Activated CD4-positive, alpha-beta T cell treated with anti-CD3 and anti-CD28 coated beads, Interleukin-10, Interleukin-2, amounts not matched to agents 100 ng/mL and 50 ng/mL, durations not matched to agents 16 hours and 8 hours (primary cell): ENCODE measurements at places on chromosomes 5 and 9.

GRCh38 chr5:154740957-154741356 is 14.2 kb upstream of the LARP1 start:
- DNase-seq: no peak

DNA sequence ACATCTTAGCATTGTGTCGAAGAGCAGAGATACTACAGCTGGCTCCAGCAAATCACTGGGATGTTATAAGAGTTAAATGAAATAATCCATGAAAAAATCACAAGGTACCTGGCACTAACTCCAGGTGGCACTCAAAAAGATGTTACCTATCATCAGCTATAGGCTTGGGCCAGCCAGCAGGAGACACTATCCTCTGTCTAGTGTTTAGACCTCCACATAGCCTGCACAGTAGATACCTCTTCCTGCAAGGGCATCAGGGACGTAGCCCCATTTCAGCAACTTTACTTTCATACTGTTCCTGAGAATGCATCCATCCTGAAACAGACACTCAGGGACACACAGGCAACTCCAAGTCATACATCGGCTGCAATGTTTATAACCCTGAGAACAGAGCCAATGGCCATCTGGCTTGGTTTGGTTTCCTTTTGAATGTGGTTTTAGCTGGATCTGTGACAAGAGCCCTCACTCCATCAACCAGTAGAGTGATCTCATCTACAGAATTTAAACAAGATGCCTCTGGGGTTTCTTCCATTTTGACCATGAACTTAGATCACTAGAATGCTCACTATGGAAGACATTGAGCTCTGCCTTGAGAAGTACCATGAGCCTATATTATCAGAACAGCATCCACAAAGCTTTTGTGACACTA is 69.9 kb downstream of the TLE1 start:
- DNase-seq: no peak

DNA sequence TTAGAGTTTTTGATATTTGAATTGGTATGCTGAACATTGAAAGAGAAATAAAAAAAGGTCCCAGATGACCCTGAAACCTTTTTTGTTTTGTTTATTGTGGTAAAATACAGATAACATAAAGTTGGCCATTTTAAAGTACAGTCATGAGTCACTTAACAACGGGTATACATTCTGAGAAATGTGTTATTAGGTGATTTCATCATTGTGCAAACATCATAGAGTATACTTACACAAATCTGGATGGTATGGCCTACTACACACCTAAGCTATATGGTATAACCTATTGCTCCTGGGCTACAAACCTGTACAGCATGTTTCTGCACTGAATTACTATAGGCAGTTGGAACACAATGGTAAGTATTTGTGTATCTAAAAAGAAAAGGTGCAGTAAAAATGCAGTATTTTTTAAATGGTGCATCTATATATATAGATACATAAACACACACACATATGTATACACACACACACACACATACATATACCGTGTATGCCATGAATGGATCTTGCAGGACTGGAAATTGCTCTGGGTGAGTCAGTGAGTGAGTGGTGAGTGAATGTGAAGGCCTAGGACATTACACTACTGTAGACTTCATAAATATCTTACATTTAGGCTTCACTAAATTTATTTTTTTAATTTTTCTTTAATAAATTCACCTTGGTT is 31.0 kb downstream of the TTC1 start:
- peak; percentile 15 for DNase-seq

DNA sequence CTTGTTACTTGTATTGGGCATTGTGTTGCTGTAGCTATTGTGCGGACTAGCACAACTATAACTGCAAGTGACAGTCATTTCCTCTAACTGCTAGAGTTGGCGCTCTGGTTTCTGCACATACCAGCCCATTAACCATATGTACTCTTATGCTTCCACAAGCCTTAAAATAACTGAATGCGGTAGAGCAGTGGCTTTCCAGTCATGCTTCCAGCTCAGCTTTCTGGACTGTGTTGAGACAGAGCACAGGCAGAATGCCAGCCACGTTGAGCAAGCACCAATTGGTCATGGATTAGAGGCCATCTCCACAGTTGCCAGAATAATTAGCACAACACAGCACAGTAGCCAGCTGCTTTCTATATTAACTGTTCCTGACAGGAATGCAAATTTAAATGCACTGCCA is 12.2 kb downstream of the INVS start:
- no peak for DNase-seq

GRCh38 chr5:64834037-64834436 is 65.3 kb downstream of the CWC27 start:
- DNase-seq: no peak

DNA sequence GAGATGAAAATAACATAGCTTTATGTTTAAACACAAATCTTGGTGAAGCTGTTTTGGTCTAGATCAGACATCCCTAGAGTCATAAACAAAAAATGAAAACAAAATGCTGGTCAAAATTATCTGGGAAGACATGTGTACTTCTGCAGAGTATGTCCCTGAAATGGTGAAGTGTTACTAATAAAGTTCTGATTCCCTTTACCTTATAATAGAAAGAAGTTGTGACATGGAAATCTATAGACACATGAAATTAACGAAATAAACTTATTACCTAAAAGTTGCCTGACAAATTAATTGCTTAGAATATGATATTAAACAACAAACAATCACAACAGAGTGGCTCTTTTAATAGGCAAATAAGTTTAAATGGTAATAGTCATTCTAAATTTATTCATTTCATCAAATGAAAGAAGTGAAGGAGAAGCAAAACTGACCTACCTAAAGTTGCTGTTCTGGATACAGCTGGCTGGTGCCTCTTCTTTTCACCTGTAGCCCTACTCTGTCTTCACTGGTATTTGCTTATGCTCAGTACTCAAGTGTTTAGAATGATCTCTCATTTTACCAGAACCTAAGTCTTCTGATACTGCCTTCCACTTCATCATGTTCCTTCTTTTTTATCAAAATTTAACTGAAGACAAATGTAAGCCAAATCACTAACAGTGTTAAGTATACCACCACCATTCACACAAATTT is 38.8 kb downstream of the FNIP1 start:
- no peak for DNase-seq

GRCh38 chr5:38445374-38446028 is 110.9 kb downstream of the LIFR start:
- DNase-seq: no peak

- DNase-seq: no peak
Measured at GRCh38 chr9:19649336-19650041, 139.3 kb downstream of the SLC24A2 start.

GRCh38 chr9:1083325-1083913 is 33.3 kb downstream of the DMRT2 start:
- DNase-seq: no peak

GRCh38 chr5:133246053-133246370 is 194.2 kb downstream of the HSPA4 start:
- no peak for DNase-seq

DNA sequence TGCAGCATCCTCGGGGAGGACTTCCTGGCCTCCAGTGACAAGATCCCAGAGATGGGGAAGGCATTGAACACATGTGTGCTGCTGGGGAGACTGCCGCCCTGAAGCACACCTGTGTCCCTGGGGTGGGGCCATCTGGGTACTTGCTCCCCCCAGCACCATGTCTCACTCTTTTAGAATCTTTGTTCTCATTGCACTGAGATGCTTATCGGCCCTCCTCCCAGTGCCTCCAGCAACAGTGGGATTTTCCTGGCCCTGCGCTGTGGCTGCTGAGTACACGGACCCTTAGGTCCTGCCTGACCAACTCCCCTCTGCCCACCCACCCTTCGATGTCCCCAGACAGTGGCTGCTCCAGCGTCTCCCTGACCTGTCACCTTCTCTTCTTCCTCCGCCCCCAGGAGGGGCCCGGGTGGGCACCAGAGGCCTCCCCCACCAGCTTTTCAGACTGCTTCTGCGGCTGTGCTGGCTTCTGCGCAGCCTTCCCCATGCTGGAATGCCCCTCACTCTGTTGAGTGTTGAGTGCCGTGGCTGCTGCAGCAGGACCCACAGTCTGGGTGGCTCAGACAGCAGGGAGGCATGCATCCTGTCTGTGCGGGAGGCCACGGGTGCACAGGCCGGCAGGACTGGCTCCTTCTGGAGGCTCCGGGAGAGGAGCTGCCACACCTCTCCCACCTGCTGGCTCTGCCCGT is 145.9 kb upstream of the IRX2 start:
- DNase-seq: no peak

DNA sequence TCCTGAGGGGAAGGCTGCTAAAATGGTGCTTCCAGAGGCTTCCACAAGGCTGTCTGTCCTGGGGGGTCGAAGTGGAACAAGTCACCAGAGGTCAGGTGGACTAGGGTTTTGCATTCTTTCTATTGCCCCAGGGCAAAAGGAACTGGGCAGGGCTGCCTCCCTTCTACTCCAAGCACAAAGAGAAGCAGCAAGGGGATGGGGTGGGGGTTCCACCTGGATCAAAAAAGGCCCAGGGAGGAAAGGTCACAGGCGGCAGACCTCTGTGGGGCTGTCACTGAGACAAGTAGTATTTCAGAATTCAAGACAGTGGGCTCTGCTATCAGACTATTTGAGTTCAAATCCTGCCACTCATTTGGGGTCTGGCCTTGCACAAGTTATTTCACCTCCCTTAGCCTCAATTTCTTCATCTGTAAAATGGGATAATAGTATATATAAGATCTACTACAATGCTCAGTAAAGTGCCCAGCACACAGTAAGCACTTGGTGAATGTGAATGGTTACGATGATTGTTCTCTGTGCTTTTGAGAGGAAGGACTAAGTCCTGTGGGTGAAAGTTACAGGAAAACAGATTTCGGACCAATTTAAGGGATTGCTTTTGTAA is 1.9 kb upstream of the ARSI start:
- DNase-seq: no peak

DNA sequence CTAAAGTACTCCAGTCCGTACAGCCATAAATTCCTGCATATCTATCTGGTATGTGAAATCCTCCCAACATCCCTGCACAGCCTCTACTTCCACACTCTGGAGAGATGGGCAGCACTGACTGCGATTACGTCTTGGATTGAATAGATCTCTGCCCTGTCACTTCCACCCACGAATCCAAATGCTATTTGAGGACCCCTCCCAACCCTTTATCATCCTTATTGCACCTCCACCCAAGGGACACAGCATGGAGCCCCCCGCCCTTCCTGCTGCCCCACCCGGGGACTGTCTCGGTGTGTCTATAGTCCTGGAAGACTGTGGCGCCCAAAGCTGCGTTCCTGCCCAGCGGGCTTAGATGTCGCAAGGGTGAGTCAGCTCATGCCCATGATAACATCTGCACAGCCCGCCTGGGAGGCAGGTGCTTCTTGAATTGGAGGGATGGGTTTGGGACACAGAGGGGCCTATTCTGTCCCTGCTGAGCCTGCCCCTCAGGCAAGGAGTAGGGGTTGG is 105.7 kb upstream of the HAND1 start:
- no peak for DNase-seq

GRCh38 chr9:118991366-118992285 is 377.6 kb downstream of the BRINP1 start:
- DNase-seq: no peak

DNA sequence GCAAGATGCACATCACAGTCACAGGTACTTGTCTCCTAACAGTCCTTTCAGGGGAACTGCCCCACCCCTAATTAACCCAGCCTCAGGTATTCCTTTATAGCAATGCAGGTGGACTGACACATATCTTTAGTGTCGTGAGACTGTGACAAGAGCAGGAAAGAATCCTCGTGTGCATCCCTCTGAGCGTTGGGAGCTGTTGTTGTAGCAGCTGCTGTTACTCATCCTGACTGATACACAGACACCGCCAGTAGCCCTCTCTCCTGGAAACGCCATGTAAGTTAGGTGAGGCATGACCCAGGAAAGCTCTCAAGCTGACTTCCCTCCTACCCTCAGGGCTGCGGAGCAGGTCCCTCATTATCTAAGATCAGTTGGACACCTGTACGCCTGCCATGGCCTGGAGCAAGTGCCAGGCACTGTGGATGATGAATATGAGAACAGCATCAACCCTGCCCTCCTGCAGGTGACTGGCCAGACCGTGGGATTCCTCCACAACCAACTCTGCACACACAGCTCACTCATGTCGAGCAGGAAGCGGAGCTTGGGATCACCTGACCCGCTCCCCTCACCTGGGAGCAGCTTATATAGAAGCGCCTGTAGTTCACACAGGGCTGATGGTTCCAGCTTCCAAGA is 10.2 kb upstream of the LCN15 start:
- no peak for DNase-seq

- DNase-seq: no peak
Measured at GRCh38 chr9:98087420-98088354, 31.2 kb downstream of the NANS start.

DNA sequence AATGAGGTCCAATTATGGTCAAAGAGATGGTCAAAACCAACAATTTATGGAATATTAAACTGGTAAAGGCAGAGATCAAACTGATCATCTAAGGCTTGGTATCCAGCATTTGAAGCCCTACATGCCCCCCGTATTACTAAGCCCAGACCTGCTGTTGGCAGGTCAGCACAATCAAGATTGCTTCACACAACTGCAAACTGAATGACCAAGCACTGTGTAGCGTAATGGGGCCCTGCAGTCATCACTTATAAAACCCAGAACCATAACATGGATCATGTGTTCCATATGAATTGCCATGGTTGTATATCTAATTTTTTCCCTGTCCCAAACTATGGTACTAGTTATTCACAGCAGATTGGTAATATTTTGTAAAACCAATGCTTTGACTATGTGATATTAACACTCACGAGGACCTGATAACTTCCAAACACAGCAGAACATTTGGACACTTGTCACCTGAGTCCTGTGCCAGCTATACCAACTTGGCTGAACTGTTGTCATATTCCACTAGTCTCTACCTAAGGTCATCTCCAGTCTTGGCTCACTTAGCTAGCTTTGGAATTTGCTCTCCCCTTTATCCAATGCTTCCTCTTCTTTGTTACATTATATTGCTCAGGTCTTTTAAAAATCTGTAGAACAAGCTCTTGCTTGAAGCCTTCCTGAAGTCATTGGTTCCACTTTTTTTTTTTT is 81.7 kb upstream of the HMHB1 start:
- DNase-seq: no peak

GRCh38 chr5:169512385-169512784 is 71.2 kb upstream of the SPDL1 start:
- DNase-seq: no peak

GRCh38 chr9:112532427-112532826 is 45.8 kb downstream of the KIAA1958 start:
- no peak for DNase-seq
